Stimulated activated CD4-positive, alpha-beta T cell treated with anti-CD3 and anti-CD28 coated beads, Interleukin-4, amount 100 ng/mL, for 24 hours (primary cell): ENCODE measurements at places on chromosomes 5 and 9.

- no peak for DNase-seq
These were observed 190.4 kb downstream of the RGS3 start for GRCh38 chr9:113653746-113654604.

DNA sequence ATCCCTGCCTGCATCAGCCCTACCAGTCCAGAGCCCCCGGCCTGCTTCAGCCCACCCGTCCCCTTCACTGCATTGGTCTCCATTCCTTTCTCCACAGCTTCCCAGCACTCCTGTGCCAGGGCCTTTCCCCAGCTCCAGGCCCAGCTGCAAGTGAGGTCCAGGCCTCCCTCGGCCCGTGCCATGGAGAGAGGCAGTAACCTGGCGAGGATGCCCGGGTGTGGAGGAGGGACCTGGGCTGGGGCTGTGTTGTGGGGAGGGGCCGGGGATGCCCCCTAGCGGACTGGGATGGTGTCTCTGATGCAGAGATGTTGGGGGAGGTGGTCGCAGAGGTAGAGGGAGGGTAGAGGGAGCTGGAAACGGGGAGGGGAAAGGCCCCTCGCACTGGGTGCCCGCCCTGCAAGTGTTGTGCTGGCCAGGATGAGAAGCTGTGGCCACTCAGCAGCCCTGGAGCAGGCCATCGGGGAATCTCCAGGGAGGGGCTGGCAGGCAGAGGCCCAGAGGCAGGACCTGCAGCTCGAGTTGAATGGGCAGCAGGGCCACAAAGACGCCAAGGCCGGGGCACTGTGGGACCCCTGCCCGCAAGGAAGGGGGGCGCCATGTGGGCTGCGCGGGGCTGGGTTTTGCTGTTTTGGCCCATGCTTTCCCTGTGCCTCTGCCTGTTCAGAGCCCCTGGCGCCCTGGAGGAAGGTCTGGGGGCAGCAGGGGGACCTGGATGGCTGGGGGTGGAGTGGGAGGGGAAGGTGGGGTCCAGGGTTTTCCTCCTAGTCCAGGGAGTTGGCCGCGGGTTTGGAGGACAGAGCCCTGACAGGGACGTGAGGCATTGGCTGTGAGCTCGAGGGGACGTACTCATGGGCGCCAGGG, 26.0 kb upstream of the NKD2 start:
- no peak for DNase-seq

- no peak for DNase-seq
These were observed 100.7 kb upstream of the ERBIN start for GRCh38 chr5:65825408-65826328.

- no peak for DNase-seq
These were observed 13.6 kb downstream of the GGTA1 start for GRCh38 chr9:121486043-121486442.
